AG04450 (cell line): ENCODE measurements at places on chromosomes 3 and 15.
A peak's percentile ranks its signal among the peaks of the same experiment; 100 is the strongest.

DNA sequence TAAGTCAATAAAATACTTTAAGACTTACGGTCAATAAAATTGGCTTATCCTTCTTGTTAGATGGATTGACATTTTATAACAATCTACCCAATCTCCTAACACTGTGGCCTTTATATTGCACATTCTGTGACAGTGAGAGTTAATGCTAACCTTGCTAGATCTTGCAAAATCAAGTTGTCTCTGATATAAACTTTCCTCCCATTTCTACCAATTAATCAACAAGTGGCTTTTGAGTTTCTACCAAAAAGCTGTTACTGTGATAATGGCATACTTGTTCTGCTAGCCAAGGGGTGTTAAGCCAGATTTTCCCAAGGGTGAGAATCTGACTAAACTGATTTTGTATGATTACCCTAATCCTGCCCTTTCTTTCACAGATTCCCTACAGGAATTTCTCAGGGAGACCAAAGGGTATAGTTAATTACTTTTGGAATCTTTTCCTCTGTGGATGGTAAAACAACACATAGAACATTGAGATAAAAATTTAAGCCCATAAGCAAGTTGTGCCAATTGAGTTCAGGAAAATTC lies 174.1 kb upstream of the SUCLG2 start:
- no peak for DNase-seq

DNA sequence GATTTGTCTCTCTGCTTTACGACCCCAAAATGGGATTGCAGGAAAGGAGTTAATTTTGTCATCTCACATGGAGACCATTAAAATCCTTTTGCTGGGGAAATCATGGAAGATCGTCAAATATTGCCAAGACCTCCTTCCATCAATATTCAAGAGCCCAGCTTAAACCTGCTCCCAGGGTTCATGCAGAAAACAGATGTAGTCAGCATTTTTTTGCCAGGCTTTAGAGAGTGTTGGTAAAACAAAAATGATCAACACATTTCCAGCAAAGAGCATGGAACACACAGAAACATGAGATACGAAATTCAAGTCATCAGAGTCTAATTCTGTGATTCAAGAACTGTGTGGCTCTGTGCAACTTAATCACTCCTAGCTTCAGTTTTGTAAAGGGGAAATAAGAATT lies 118.0 kb upstream of the ATP10A start:
- no peak for DNase-seq

DNA sequence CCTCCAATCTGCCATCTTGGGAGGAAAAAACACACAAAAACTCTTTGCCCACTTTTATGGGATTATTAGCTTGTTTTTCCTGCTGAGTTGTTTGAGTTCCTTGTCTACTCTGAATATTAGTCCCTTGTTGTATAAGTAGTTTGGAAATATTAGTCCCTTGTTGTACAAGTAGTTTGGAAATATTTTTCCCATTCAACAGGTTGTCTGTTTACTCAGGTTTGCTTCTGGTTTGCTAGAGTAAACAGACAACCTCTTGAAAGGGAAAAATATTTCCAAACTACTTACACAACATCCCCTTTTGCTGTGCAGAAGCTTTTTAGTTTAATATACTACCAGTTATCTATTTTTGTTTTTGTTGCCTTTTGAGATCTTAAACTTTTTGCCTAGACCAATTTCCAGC lies 193.3 kb upstream of the MANF start:
- DNase-seq, result no peak

DNA sequence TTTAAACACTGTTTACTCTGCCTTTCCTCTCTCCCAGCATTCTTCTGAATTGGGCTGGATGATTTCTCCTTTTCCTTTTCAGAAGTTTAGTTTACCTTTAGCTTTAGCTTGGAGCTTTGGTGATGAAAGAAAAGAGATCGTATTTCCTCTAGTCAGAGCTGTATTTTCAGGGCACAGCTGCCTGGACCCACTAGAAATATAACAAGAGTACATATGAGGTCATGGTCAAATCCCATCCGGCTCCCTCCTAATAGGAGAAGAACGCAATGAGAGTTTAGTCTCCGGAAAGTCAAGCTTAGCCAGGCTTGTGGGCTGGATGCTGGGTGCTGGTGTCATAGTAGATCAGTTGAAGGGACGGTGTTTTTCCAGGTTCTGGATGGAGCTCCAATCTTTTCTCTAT lies 177.1 kb upstream of the PFN2 start:
- DNase-seq, result peak; percentile 80

- peak; percentile 56 for DNase-seq
Measured at GRCh38 chr15:64667736-64668161, 107.6 kb downstream of the RBPMS2 start.

DNA sequence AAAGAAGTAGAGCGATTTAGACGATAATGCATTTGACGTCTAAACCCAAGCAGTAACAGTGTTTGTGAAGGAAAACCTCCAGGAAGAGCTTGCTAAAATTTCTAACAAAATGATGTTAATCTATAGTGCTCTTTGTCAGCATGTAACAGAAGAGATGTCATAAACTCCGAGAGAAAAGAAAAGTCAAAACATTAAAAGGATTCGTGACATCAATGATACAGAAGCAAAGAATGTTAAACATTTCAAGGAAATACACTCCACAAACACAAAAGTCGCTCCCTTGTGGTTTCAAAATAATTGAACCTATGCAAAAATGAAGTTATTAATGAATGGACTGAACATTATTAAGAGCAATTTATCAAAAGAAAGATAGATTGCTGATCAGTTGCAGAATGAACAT lies 27.9 kb downstream of the AADAC start:
- no peak for DNase-seq

DNA sequence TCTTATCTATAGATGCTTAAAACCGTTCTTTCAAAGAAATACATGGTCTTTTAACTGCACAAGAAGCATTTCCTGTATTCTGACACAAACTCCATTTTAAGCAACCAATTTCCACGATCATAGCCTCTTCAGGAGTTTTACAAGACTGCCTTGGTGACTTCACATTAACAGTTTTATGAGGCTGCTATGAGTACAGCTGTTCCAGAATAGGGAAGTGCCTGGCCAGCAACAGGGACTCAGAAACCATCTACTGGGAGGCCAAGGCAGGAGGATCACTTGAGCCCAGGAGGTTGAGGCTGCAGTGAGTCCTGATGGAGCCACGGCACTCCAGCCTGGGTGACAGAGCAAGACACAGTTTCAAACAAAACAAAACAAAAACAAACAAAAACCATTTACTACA lies 78.4 kb downstream of the B3GNT5 start:
- DNase-seq, result no peak

DNA sequence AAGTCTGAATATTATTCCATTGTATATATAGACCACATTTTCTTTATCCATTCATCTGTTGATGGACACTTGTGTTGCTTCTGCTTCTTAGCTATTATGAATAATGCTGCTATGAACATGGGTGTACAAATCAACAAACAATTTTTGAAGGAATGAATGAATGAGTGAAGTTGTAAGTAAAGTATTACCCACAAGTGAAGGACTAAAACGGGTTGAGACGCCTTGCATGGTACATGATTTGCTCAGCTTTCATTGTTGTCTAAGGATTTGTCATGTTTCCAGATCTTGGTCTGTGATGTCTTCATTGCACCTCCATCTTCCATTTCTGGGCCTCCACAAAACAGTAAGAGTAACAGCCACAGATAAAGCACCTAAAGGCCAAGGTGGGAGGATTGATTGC lies 20.5 kb downstream of the IFT122 start:
- no peak for DNase-seq

DNA sequence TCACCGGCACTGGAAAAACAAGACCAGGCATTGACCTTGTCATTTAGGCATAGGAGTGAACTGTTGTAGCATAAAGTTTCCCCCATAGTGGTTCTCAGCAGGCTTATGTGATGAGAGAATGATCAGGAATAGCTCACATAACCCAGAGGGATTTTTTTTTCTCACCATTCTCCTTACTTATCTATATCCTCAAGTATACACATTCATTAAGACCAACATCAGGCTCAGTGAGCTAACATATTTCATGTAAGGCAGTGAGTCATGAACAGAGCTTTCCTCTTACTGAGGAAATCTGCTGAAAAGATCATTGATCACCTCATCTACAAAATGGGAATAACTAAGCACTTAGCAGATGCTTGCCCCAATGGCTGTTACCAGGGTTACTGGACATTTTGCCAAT lies 396.6 kb upstream of the TMCO5A start:
- no peak for DNase-seq

DNA sequence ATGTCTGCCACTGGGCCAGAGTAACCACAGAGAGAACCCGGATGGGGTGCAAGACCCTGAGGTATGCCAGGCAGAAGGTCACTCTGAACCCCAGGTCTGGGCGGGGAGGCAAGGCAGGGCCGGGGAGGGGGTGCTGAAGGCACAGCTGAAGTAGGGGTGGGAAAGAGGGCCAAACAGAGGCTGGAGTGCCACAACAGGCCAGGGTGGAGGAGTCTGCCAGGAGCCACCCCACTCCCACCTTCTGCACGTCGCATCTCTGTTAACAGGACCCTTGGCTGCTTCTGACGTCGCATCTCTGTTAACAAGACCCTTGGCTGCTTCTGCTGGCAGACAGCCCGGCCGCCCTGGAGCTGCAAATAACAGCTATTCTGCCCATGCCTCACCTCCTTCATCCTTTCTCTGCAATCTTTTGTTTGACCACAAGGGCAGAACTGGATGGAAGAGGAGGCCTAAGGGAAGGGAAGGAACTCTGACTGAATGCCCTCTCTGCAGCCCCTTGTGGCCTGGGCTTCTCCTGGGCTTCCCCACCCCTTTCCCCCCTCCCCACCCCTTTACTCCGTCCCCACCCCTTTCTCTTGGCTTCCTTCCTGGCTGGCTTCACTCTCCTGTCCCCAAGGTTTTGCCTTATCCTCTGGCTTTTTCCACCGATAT lies 20.6 kb upstream of the FBLN2 start:
- DNase-seq, result no peak

DNA sequence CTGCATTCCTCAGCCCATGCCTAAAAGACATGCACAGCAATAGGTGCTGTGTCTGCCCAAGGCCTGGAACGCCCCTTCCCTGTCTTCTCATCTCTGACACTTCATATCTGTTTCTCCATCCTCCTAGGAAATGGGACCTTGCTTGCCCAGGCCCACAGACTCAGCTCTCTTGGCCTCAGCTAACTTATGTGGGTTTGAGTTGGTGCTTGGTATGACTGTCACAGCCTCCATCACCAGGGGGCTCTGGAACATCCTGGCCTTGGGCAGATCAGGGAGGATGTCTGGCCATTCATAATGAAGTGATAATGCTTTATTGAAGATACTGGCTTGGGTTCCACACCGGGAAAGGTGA lies 156.7 kb upstream of the SMAD3 start:
- no peak for DNase-seq
